Hindlimb muscle (tissue), 1 donor: ENCODE measurements at places on chromosomes 2 and 18.

- DNase-seq: no peak
Observed at GRCh38 chr18:72208920-72209676, 335.0 kb downstream of the CBLN2 start.

DNA sequence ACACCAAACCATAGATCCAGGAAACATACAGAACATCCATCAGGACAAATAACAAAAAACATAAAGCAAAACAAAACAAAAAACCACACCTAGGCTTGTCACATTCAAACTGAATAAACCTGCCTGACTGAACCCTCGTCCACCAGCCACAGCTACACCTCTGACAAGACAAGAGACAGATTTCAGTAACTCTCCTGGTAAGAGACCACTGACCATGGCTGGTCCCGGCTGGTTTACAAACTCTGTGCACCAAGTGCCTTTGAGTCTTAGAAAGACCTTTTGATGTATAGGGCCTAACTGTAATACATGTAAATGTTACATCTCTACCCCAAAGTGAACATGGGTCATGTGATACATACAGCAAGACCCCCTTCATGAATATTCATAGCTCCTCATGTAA lies 4.8 kb upstream of the SLC66A2 start:
- DNase-seq: no peak

DNA sequence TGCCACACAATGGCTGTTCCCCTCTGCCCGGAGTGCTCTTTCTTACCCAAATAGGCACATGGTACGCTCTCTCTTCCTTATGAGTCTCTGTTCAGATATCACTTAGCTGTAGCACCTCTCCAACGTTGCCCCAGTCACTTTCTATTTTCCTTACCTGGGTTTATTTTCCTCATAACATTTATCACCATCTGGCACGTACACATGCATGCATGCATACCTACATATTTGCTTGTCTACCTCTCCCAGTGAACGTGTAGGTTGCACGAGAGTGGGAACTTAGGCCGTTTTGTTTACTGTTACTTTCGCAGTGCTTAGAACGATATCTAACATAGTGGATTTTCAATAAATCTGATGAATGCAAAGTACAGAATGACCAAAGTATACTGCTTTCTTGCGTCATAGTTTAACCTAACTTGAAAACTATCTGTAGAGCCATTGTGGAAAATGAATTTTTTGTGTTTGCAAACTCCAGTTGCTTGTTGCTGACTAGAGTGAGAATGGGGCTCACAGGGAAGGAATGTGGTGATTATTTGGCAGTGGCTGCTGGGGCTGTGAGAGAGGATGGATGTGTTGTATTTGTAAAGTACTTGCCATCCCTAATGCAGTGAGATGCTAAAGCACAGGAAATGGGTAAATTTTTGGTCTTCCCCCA lies 47.1 kb downstream of the ACSL3 start:
- no peak for DNase-seq

- no peak for DNase-seq
Observed at GRCh38 chr18:37565101-37565976, at the start of gene CELF4. Gene CELF4, minus strand, starts transcription at chr18:37565798.

DNA sequence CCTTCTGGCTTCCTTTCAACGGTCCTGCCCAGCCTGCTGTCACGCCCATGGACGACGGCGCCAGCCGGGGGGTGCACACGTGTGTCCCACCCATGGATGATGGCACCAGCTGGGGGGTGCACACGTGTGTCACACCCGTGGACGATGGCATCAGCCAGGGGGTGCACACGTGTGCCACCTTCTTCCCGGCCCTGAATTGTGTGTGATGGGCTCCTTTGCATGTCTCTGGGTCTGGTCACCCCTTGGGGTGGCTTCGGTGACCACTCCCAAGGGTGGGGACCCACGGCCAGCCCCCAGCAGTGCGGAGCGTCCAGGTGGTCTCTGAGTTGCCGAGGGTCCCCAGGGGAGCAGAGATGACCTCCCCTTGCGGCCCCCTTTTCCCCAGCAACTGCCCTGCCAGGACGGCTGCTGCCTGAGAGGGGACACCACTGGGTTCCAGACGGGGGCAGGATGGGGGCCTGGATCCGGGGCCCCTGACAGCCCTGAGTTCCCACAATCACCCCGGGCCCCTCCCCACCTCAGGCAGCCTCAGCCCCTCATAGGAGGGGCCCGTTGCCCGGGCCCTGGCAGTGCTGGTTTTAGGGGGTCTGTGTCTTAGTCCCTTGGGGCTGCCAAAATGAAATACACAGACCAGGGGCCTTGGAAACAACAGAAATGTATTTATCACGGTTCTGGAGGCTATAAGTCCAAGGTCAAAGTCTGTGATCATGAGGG lies 9.4 kb downstream of the NEU4 start:
- DNase-seq: no peak

GRCh38 chr2:106197878-106198277 lies 3.8 kb upstream of the UXS1 start:
- no peak for DNase-seq

DNA sequence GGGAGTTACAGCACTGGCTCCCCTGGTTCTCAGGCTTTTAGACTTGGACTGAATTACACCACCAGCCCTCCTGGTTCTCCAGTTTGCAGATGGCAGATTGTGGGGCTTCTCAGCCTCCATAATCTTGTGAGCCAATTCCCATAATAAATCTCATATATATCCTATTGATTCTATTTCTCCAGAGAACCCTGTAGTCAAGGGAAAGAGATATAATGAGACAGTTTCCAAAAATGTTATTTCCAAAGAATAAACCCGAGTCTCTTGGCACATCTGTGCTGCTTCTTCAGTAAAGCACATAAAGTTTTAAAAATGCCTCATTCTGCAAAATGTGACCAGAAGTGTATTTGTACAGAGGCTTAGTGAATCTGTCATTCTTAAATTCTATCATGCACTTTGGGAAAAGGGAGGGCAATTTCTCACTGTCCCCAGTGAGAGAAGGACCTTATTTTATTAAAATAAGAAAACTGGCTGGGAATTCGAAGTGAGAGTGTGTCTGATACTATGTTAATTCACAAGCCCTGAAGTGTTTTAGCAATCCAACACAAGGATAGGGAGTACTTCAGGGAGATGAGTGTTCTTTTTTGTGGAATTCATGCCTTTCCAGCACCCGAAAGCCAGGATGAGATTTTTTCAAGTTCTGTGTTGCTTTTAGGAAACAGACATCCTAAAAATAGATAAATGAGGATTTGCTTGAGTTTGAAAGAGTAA lies 282.4 kb upstream of the CHAC2 start:
- DNase-seq: no peak

- no peak for DNase-seq
Observed at GRCh38 chr2:35172687-35173086, 1182.9 kb upstream of the CRIM1 start.

GRCh38 chr18:53380063-53380639 lies 844.3 kb downstream of the MBD2 start:
- peak; percentile 21 for DNase-seq
